HT1080 (cell line): ENCODE measurements at places on chromosomes 1 and 21.

GRCh38 chr1:203148127-203148526 is 20.6 kb downstream of the ADORA1 start:
- DNase-seq = no peak

GRCh38 chr1:17875171-17875881 is 120.2 kb downstream of the ACTL8 start:
- peak; percentile 54 for DNase-seq

GRCh38 chr21:42089093-42089631 is 18.0 kb downstream of the UMODL1 start:
- DNase-seq = no peak

DNA sequence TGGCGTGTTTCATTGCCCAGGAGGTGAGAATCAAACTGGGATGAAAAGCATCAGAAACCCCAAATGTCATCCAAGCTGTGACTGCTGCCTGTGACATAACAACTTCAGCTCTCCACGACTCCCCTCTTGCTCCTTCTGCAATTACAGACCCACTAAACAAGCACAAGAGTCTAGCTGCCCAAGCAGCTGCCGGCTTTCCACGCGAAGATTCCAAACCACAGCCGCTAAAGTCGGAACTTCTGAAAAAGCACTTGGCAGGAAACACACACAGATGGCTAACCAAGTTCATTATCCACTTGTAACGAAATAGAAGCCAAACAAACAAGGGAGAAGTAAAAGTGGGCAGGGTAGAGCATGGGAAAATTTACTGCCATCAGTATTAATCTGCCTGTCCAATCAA is 198.1 kb downstream of the SLC35F3 start:
- no peak for DNase-seq

DNA sequence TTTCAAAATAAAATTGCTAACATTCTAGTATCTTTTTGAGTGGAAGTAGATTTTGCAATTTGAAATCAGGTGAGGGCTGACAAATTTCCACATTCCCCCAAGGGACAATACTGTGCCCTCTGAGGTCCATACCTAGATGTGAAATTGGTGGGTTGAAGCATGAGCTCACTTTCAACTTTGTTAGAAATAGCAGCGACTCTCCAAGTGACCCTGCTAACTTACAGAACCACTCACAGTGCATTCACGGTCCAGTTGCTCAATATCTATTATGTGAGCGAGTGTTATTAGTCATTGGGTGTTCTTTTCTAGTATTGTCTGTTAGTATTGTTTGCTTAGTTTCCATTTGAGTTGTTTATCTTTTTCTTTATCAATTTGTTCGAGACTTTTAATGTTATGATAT is 53.6 kb upstream of the ASB17 start:
- DNase-seq = no peak
